ENCODE measurements at places on chromosomes 12 and 14. TPM values are rescaled to one million over a fixed set of nuclear protein-coding genes. Genes with fewer than 3 reads are reported as not detected.
A peak's percentile ranks its signal among the peaks of the same experiment; 100 is the strongest.

Gene CLEC4D
- total RNA-seq = 0.43 TPM

Gene DYRK4
- total RNA-seq = 9.6 TPM

Gene COX8C
- total RNA-seq = not detected

- no peak for DNase-seq
Observed at GRCh38 chr12:66724616-66725015, 45.7 kb upstream of the GRIP1 start.

DNA sequence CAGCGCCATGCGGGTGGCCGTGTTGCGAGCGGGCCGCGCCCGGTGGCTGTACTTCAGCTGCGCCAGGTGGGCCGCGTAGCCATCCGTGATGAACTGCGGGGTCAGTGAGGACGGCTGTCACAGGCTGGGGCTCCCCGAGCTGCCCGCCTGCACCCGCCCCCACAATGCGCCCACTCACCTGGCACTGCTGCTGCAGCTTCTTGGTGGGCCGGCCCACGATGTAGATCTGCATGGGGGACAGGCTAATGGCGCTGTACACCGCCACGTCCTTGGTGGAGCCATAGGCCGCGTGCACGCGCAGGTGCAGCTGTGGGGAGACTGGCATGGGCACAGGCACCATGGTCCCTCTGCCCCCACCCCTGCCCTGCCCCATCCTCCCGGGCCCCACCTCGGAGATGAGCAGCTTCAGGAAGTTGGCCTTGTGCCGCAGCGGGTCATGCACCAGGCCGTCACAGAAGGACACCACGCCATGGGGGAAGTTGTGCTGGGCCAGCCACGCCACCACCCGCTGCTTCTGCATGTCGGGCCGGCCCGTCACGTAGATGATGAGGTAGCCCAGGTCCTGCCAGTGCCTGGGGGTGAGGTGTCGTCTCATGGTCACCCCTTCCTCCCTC is 5.9 kb downstream of the ARL6IP4 start:
- DNase-seq = peak; percentile 62

GRCh38 chr12:6434205-6435140 is 10.3 kb upstream of the CD27 start:
- no peak for DNase-seq

DNA sequence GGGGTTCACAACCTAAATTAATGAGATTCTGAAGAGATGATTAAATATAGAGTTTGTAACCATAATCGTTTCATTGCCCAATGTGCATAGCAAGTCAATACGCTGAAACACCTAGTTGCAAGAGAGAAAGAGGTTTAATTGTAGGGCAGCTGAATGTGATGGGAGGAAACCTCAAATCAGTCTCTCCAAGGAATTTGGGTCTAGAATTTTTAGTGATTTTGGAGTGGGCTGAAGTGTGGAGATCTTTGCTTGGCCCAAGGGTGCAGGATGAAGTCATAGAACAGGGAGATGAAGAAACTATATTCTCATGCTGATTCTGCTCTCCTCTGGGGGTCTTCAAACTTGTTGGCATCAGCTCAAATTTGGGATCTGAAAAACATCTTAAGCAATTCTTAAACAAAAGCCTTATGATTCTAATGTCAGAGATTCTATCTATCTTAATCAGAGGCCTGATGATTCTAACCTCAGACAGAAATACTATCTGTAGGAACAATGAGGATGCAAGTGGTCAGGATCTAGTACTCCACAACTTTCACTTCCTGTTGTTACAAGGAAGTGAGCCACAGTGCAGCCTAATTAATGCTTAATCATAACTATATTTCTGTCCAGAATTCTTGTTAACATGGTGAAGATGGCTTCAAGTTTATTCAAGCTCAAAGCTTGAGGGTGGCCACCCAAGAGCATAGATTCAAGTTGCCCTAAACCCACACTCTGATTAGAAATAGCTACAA is 80.2 kb upstream of the FUT8 start:
- no peak for DNase-seq

GRCh38 chr12:102917026-102917787 is at the start of gene PAH:
Gene PAH (minus strand): TSS chr12:102917244. CDS start chr12:102917130, 114 bp downstream.
- DNase-seq = peak; percentile 98

- DNase-seq = no peak
Observed at GRCh38 chr14:63535918-63536317, 7.3 kb downstream of the PPP2R5E start.

GRCh38 chr12:56884421-56884820 is 49.8 kb downstream of the SDR9C7 start:
- DNase-seq = no peak

GRCh38 chr12:100154474-100155247 is 12.0 kb upstream of the BLTP3B start:
- peak; percentile 81 for DNase-seq

DNA sequence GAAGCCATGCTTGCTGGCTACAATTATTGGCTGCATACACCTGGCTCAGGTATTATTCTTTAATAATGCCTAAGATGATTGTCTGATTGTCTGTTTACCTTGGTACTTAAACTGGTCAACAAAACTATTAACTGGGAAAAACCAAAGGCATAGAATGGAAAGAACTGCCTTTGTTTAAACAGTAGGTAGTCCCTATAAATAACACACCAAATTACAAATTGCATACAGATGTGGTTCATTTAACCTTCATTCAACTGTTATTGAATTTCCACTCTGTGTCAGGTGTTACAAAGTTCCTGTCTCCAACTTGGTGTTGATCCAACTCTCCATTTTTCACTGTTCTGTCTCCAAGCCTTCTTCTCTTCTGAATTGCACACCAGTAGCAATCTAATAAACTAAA is 79.8 kb upstream of the FSCB start:
- no peak for DNase-seq

- no peak for DNase-seq
Observed at GRCh38 chr12:67816269-67816668, 167.7 kb downstream of the DYRK2 start.

DNA sequence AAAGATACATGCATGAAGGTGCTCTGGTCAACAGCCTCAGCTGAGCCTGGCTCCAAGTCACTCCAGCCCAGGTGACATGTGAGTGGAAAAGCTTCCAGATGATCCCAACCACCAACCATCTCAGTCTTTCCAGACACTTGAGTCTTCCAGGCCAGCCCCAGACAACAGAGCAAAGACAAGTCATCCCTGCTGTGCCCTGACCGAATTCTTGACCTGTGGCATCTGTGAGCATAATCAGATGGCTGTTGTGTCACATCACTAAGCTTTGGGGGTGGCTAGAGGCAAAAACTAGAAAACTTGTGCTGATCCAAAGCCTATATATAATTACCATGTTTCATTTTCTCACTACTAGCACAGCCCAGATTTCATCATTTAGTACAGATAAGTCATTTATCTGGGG is 50.8 kb upstream of the ISM2 start:
- DNase-seq = no peak

DNA sequence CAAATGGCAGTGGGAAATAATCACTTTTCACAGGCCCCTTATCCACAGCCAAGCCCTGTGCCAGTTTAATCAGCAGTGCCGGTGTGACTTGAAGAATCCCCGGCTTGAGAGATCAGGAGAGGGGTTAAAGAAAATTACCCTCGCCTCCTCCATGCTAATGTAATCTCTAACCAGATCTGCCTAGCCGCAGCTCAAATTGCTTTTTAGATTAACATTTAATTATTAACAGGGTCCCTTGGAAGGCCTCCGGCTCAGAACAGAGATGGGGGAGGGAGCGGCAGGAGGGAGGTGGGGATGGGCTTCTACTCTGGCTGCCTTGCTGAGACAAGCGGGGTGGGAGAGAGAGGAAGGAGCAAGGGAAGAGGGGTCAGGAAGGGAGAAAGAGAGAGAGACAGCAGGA is 24.0 kb downstream of the FAM222A start:
- DNase-seq = peak; percentile 52

DNA sequence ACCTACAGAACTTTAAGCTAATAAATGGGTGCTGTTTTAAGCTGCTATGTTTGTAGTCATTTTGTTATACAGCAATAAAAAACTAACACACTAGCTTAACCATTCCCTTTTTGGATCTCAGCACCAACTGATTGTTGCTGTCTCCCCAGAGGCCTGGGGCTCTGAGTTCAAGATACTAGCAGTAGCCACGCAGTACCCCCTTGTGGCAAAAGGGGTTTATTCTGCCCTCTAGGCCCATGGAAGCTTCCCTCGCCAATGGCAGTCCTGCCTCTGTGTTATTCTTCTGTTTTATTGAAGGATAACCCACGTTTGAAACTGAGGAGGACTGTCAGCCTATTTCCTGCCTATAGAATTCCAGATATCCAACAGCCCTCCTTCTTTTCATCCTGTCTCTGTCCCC is 455.3 kb upstream of the ATP2B1 start:
- DNase-seq = no peak

- no peak for DNase-seq
Observed at GRCh38 chr12:118068445-118068844, 7.5 kb upstream of the WSB2 start.

DNA sequence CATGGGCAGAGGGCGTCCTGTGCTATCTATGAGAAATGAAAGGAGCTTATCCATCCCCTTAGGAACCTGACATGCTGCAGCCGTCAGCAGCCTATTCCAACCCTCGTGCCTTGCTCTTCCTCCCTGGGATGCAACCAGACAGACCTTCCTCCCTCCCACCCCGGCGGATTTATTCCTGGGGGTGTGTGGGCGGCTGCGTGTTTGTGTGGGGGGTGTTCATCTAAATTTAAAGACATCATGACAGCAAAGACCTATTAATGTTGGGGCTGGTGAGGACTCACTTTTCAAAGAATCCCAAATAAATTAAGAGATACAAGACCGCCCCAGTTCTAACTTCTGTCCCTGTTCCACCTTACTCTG is 52.0 kb downstream of the WSCD2 start:
- DNase-seq = no peak

DNA sequence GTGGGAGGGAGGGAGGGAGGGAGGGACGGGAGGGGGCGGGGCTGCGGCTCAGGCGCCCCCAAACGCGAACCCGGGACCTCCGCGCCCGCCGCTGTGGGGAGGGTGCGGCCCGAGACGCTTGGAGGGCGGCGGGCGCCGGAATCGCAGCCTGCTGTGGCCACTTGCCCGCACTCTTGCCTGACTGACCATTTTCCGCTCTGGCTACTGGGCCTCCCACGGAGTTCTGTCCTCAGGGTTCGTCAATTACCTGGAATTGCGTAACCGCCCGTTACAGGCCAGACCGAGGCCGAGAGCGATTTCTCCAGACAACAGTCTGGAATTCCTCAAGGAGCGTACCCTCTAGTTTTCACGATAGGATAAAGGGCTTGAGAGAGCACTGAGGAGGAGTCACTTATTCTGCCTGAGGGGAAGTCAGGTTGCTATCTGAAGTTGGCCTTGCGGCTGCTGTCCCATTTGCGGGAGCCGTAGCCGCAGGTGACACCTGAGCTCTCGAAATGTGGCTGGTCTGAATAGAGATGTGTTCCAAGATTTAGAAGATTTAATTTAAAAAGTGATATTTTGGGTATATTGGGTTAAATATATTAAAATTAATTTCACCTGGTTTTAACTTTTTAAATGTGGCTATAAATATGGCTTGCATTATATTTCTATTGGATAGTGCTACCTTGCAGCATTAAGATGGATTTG is 446 bp upstream of the ZNF641 start:
- peak; percentile 87 for DNase-seq

DNA sequence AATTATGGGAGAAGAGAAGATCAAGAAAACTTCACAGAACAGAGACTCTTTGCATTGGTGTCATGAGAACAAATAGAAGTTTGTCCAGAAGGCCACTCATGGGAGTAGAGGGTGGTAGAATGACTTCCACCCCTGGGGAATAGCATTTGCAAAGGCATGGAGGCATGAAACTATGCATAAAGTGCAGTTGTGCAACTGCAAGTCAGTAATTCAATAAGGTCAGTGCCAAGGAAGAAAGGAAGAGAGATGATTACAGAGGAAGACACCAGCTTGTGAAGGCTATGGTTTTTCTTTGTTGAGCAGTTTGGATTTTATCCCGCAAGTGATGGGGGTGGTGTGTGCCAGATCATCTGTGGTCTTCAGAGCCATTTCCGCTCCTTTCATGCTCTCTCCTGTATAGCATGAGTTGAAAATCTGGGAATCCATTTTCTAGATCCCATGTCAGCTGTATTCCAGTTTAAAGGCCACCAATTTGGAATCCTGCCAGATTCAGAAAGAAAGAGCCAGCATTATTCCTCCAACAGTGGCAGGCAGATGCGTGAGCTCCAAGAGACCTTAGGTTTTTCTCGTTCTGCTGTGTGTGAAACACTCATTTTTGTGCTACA is 67.6 kb upstream of the GRIN2B start:
- DNase-seq = no peak

DNA sequence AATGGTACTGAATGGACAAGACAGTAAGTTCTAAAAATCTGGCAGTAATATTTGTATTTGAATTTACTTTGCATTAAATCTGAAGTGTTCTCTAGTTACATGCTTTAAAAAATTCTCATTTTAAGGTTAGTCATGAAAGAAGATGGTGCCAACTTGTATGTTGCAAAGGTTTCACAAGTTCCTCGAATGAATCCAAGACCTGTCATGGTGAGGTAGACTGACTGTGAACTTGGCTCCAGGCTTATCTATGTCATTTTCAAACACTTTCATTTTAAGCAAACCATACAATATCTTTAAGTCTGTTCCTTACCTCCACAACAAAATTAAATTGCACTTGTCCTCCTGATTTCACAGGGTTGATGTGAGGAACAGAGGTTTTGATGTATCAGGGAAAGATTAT is 23.4 kb downstream of the CLEC2D start:
- DNase-seq = no peak

- peak; percentile 54 for DNase-seq
Observed at GRCh38 chr14:89427426-89428172, 10.6 kb upstream of the FOXN3 start.

- no peak for DNase-seq
Observed at GRCh38 chr14:57066463-57066862, 202.2 kb downstream of the EXOC5 start.

DNA sequence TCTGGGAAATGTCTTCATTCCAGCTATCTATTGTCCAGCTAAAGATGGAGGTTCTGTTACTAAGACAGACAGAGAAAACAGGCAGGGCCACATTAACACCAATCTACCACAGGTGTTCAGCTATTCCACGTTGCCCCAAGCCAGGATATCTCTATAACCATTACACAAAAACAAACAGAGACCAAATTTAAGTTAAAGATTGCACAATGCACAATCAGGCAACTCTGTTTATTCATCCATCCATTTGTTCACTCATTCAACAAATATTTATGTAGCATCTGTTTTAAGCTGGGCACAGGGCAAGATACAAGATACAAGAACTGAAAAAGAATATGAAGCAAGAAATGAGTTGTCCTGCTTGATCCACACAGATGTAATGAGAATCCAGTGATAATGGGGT is 629.0 kb downstream of the MED13L start:
- no peak for DNase-seq

Measured in right lobe of liver (tissue), 6 donors.